ENCODE measurements at places on chromosomes 16 and 17.

GRCh38 chr17:45784741-45785479, 790 bp downstream of the CRHR1 start:
- no peak for DNase-seq

GRCh38 chr16:50613281-50613963, 65.2 kb downstream of the NKD1 start:
- DNase-seq = no peak

DNA sequence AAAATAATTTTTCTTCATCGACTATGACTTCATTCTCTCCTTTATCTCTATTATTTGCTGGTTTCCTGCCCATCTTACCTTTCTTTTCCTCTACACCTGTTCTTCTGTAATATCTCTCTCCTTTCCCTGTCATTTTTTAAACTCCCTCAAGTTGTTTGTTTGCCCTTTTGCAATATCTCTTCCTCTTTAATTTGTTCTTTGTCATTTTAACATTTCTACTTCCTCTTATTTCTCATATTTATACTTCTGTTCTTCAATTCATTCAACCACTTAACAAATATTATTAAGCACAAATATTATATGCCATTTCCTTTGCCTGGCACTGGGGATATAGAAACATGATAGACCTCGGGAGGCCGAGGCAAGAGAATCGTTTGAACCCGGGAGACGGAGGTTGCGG, 22.6 kb downstream of the MAP3K3 start:
- no peak for DNase-seq

DNA sequence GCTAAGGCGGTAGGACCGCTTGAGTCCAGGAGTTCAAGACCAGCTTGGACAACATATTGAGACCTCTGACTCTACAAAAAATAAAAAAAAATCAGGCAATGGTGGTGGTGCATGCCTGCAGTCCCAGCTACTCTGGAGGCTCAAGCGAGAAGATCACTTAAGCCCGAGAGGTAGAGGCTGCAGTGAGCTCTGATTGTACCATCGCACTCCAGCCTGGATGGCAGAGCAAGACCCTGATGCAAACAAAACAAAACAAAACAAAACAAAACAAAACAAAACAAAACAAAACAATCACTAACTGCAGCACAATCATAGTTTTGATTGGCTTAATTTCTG, 2.5 kb upstream of the BANP start:
- DNase-seq = no peak

Data from stimulated activated CD8-positive, alpha-beta memory T cell treated with anti-CD3 and anti-CD28 coated beads, Interleukin-7, amount 100 ng/mL, for 24 hours (primary cell).